ENCODE measurements at places on chromosomes 5 and 9. TPM values are rescaled to one million over a fixed set of nuclear protein-coding genes. Genes with fewer than 3 reads are reported as not detected.

DNA sequence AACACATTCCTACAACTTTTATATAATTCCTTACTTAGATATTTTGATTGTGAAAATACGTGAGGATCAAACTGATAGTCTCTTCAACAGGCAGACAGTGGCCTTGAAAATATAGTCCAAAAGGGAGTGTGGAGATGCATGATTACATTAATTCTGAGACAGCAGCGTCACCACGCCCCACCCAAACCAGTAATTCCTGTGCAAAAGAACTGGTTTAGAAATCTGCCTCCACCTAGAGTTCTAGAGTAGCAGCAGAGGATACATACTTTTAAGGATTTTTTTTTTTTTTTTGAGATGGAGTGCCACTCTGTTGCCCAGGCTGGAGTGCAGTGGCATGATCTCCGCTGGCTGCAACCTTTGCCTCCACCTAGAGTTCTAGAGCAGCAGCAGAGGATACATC lies 1.6 kb upstream of the TUT7 start:
- H3K4me1 ChIP-seq, result peaks cover 16% of the 10 kb centered on the region
- DNase-seq, result no peak
- H3K36me3 ChIP-seq, result no peaks in the 10 kb centered on the region
- no peaks in the 10 kb centered on the region for H3K27me3 ChIP-seq
- no peak overlapping the region for H3K27ac ChIP-seq
- H3K4me3 ChIP-seq, result no peak overlapping the region

- no peaks in the 10 kb centered on the region for H3K27me3 ChIP-seq
- no peak overlapping the region for H3K4me3 ChIP-seq
- peaks cover 9% of the 10 kb centered on the region for H3K4me1 ChIP-seq
- H3K27ac ChIP-seq, result peak overlapping the region; percentile 60
Measured at GRCh38 chr9:95724253-95724991, 151.1 kb upstream of the ERCC6L2 start.

- H3K27ac ChIP-seq, result no peak overlapping the region
- H3K4me1 ChIP-seq, result no peaks in the 10 kb centered on the region
- H3K27me3 ChIP-seq, result no peaks in the 10 kb centered on the region
- H3K36me3 ChIP-seq, result no peaks in the 10 kb centered on the region
- no peak for DNase-seq
- no peak overlapping the region for H3K4me3 ChIP-seq
Measured at GRCh38 chr9:16515879-16516301, 354.6 kb downstream of the BNC2 start.

GRCh38 chr5:96997265-96997859 lies 61.5 kb downstream of the LNPEP start:
- no peak overlapping the region for H3K27ac ChIP-seq
- DNase-seq, result no peak
- H3K27me3 ChIP-seq, result no peaks in the 10 kb centered on the region

GRCh38 chr5:2278825-2279456 lies 396.2 kb upstream of the IRX4 start:
- DNase-seq, result no peak
- H3K27ac ChIP-seq, result no peak overlapping the region
- peaks cover 12% of the 10 kb centered on the region for H3K27me3 ChIP-seq

Gene AMACR
- 3.9 TPM for total RNA-seq

All from T-cell (primary cell).